Activated effector memory CD4-positive, alpha-beta T cell treated with Interleukin-2 at 50 U/mL for 16 hours (primary cell): ENCODE measurements at places on chromosomes 7 and 10.
A peak's percentile ranks its signal among the peaks of the same experiment; 100 is the strongest.

- DNase-seq = peak; percentile 68
Observed at GRCh38 chr7:4791738-4792536, 16.5 kb downstream of the AP5Z1 start.

GRCh38 chr7:48147078-48147591, 24.1 kb upstream of the ABCA13 start:
- no peak for DNase-seq

DNA sequence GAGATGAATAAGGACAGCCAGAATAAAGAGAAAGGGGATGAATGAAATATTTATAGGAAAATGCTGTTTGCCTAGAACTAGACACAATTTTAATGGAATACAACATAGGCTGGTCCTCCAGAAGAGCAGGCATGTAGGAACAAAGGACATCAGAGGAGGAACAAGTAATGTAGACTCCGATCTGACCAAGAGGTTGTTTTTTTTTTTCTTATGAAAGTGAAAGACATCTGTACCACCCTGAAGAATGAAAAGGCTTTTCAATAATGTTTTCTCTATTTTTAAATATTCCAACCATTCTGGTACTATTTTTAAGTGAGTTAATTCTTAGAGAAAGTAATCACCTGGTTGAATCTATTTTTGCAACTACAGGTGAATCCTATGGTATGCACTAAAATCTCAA, 136.9 kb upstream of the PTN start:
- no peak for DNase-seq

GRCh38 chr7:42456267-42456666, 219.3 kb upstream of the GLI3 start:
- no peak for DNase-seq

- no peak for DNase-seq
Observed at GRCh38 chr10:4568731-4569130, 257.3 kb upstream of the AKR1E2 start.

DNA sequence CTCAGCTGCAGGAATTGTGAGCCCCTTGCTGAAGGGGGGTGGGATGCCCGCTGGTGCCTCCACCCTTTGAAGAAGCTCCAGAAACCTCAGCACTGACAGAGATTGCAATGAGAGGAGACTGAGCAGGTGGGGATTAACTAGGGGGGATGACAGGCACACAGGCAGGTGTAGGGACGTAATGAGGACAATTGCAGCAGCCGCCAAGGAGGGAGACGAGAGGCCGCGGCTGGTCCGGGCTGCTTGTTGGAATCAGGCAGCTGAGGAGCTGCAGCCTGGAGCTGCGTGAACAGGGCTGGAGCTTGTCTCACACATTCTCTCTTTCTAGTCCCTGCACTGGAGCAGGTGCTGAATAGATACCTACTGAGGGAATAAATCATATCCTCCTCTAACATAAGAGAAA, 122.0 kb upstream of the TCERG1L start:
- DNase-seq = no peak

- no peak for DNase-seq
Observed at GRCh38 chr10:49767752-49768151, 5.6 kb upstream of the OGDHL start.

DNA sequence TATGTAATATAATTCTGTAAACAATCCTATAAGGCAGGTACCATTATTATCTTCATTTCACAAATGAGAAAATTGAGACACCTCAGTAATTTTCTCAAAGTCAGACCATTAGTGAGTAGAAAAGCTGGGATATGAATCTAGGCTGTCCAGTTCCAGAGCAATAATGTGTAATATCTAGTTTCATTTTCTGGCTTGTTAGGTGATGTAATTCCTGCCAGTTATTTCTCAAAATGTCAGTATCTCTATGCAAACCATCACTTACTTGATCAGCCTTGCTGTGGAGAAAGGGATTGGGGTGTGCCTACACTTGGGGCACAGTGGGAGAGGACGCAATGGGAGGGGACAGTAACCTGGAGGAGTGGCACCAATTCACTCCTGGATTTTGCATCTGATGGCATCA, 157.5 kb downstream of the LYZL1 start:
- no peak for DNase-seq

GRCh38 chr10:73759512-73760115, 15.4 kb downstream of the SEC24C start:
- DNase-seq = peak; percentile 34

DNA sequence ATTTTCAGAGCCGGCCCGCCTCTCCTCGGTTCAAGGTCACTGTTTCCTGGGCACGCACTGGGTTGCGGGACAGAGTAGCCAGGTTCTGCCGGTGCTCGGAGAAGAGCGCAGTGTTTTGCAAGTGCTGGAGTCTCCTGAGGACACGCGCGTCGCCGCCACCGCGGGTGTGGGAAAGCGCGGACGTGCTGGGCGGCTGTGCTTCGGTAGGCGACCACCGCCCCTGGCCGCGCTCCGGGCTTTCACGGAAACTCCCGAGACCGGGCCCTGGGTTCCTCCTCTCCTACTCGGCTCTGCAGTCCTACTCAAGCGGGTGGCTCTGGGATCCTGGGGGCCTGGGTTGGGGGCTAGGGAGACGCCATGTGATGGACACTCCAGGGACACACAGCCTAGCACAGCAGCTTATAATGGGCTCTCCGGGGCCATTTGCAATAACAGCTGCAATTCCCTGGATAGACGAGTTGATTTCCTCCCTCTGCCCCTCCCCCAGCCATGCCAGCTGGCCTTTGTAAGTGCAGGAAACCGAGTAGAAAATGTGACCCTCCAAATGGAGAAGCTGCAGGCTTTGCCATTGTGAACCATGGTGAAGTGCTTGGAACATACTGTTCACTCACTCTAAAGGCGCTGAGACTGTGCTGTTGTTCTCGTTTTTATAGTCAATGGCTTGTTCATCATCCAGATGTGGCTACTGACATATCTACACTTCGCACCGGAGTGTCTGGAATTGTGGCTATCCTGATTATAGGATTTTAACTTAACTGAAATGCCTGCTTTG, 2.1 kb downstream of the FRAT1 start:
- DNase-seq = no peak

DNA sequence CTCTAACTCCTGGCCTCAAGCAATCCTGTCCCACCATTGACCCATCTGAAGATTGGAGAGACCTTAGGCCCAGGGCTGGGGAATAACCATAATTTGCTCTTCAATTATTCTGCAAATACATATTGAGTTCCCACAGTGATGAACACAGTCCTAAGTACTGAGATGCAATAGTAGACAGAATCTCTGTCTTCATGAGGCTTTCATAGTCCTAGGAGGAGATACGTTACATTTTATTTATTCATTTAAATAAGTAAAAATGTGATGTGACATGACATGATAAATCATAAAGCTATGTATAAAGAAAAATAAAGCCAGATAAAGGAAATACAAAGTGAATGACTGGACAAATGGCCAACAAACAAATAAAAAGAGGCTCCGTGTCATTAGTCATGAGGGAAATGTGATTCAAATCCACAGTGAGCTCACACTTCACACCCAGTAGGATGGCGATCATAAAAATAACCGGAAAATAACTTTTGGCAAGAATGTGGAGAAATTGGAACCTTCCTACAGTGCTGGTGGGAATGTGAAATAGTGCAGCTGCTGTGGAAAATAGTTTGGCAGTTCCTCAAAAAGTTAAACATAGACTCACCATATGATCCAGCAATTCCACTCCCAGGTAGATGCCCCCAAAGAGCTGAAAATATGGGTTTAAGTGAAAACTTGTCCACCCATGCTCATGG, 52.1 kb upstream of the JCAD start:
- DNase-seq = no peak

DNA sequence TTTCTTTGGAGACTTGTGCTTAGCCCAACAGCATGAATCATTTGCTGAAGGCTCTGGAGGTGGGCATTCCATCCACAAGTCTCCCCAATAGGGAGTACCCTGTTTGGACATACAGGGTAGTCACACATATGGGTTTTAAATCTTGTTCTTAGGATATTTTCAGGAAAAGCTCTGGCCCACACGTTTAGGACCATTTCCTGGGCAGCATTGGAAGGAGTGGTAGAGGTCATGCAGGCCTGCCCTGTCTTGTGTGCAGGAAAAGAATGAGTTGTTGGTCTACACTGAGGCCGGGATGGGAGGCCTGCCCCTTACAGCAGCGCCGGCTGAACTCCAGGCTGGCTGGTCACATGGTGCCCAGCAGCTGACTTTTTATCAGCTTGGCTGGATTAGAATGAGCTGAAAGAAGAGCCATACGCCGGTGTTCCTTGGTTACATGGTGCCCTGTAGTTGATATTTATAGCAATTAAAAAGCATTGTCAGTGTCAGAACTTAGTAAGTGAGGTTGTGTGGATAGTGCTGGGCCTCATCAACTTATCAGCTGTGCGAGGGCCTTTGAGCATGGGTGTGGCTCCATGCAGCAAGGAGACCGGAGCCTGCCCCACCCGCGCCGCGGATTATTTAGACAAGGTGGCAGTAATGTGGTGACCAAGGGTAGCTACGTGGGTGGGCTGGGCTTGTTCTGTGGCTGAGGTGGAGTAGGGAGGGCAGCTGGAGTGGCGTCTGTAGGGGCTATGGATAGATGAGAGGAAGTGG, 28.6 kb downstream of the OGDH start:
- no peak for DNase-seq

- DNase-seq = no peak
Observed at GRCh38 chr10:100319707-100320402, 10.2 kb downstream of the PKD2L1 start.

DNA sequence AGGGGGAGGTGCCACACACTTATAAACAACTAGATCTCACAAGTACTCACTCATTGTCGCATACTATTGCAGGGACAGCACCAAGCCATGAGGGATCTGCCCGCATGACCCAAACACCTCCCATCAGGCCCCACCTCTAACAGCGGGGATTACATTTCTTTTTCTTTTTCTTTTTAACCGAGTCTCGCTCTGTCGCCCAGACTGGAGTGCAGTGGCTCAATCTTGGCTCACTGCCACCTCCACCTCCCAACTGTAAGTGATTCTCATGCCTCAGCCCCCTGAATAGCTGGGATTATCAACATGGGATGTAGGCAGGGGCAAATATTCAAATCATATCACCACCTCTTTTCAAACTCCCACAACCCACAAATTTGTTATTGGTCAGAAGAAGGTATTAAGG, 76.7 kb downstream of the SKAP2 start:
- DNase-seq = no peak

DNA sequence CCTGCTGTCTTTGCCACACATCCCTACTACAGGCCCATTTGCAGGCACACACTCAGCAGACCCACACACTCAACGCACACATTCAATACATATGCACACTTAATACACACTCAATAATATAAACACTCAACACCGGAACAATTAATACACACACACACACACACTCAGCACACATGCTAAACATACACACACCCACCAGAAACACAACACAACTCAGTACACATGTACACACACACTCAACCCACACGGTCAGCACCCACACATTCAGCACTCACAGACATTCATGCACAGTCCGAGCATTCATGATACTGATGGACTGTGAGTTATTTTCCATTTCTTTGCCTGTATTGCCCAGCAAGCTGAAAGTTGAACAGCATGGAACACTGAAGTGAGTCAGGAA, 35.4 kb upstream of the SMNDC1 start:
- DNase-seq = no peak

- no peak for DNase-seq
Observed at GRCh38 chr7:131955679-131956078, 399.3 kb upstream of the PODXL start.

GRCh38 chr7:94380264-94380663, 14.4 kb upstream of the COL1A2 start:
- DNase-seq = no peak

DNA sequence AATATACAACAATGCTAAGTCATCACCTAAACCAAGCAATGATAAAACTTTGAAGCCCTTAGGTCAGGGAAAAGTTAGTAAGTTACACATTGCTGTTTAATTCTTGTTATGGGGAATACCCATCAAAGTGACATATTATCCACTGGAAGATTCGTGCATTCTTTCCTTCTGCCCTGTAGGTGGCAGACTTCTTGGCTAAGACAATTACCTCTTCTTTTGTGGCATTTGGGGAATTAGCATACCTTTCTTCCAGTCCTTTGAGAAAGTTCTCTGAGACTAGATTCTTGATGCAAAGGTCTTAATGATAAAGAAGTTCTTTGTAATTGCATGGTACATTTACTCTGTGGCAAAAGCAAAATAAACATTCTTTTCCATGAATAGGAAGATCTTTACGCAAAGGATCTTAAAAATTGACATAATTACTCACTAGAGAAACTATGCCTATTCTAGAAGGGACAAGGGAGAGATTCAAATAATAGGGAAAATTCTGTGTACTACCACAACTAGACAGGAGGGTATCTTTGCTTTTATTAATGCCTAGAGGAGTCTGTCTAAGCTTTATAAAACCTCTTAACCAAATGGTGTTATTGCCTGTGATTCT, 395.9 kb downstream of the GRM8 start:
- DNase-seq = no peak

DNA sequence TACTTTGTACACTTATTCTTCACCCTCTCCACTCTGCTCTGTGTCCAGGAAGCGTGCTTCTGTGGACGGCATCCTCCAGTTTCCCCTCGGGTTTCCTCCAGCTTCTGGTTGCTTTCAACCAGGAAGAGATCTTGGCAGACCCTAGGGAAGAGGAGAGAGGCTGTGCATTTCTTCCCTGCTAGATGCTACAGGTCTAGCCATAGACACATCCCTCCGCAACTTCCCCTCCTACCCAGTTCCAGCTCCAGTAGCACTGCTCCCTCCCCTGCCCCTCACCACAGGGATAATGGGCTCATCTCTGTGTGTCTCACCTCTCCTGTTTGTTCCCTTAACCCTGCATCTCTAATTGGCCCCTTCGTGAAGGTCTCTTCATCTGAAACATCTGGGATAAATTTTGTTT, 16.3 kb downstream of the TLL2 start:
- DNase-seq = no peak

DNA sequence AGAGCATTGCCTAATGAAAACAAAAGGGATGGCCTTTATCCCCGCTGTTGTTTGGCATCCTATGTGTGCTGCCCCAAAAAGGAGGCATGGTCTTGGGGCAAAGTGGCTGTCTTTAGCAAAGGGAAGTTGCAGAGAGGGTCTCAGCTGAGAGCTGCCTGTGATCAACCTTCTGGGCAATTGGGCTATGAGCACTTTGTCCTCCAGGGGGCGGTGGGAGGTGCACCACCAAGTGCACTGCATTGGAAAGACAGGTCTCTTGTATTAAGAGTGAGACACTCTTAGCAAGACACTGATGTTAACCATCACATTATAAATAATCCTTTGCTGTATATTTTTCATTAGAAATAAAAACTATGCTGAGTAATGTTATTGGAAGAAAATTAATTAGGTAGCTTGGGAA, 314.8 kb downstream of the POM121L12 start:
- DNase-seq = no peak

GRCh38 chr10:5514226-5514850, 10.4 kb upstream of the CALML3 start:
- DNase-seq = no peak

DNA sequence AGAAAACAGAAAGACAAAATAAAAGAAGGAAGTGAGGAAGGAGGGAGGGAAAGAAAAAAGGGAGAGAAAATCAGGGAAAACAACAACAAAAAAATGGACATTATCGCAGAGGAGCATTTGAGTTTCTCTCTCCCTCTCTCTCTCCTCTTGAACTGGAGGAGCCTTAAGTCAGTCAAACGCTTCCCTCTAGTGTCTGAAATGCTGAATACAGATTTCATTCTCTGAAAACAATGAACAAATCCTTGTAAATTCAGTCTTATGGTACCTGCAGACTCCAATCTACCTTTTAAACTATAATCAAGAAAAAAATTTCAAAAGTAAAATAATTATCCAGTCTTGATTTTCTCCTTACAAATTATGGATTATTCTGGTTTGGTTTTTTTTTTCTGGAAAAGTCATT, 89.2 kb upstream of the PFKP start:
- DNase-seq = no peak

GRCh38 chr7:30465046-30465810, 13.4 kb downstream of the NOD1 start:
- DNase-seq = no peak

- no peak for DNase-seq
Observed at GRCh38 chr10:13883636-13884444, 297.1 kb downstream of the PRPF18 start.
